ENCODE measurements at places on chromosomes 11 and 22.
A peak's percentile ranks its signal among the peaks of the same experiment; 100 is the strongest.

DNA sequence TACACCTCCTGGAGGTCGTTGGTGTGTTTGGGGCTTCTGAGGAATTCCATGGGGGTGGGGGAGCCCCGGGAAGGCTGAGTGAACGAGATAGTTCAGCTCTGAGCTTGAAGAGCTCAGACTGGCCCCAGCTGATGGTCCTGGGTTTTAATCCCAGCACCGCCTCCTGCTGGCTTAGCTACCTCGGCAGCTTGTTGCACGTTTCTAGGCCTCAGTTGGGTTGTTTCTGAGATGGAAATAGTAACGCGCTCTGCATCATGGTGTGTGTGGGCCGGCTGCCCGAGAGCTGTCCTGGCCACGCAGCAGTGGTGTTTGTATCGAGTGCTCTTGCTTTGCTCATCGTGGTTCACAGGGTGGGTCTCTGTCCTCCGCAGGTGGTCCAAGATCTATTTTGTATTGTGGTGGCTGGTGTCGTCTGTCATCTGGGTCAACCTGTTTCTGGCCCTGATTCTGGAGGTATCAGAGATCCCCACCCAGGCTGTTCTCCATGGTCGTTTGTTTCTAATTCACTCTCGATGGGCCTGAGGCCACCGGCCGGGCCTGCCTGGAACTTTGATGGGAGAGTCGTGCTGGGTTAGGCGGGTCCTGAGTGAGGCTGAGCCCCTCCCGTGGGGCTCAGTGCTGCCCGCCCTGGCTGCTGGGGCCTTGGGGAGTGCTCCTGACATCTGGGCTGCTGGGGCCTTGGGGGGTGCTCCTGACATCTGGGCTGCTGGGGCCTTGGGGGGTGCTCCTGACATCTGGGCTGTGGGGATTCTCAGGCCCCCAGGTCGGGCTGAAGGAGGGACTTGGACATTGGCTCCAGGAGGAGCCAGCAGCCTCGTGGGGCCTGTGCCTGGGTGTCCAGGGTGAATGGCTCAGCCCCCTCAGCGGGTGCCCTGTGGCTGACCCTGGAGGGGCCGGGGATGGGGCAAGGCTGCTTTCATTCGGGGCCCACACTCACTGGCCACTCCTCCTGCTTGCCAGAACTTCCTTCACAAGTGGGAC lies 37.7 kb downstream of the TPCN2 start:
- DNase-seq: no peak

DNA sequence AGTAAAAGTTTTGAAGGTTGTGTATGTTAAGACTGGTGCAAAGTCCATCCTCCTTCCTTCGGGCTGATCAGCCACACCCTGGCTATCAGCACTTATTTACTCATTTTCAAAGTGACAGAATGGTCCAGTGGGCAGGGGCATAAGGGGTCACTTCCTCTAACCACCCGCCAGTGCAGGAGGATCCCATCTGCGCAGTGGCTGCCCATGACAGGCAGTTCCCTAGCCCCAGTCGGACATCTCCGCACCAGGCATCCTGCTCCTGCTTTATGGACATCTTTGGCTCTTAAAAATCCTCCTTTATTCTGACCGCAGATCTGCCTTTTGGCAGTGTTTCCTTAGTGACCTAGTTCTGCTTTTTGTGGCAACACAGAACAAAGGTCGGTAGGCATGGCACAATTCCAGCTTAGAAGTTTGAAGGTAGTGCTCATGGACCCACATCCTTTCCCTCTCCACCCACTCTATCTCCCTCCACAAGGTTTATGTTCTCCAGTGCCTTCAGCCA lies 55.9 kb downstream of the BMAL1 start:
- DNase-seq: peak; percentile 52

DNA sequence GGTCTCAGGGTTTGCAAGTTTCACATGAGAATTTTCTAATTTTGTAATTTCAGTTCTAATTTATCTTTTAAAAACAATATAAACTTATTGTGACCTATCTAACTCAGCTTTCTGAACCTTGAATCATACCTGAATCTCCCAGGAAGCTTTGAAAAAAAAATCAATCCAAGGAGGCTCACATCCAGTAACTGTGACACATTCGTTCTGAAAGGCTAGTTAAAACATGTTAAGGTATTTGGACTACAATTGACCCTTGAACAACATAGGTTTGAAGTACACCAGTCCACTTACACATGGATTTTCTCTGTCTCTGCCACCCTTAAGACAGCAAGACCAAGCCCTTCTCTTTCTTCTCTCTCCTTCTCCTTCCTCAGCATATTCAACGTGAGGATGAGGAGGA lies 40.0 kb downstream of the DDI1 start:
- peak; percentile 87 for DNase-seq

GRCh38 chr11:72584939-72585597 lies 89.2 kb downstream of the PDE2A start:
- DNase-seq: no peak

DNA sequence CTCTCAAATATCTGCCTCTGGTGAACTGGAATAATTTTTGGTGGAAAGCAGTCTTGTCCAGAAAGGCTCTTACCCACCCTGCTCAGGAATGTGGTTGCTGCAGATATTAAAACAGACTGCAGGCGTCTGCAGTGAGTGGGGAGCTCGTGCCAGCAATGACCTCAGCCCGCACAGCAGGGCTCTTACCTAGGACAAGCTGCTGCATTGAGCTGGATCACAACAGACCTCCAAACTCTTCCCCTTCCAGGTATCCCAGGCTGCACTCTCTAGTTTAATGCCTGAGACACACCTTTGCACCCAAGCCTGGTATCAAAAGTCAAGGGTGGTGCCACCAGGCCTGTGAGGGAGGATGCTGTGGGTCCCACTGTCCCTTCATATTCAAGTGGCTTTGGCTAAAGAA lies 69.7 kb upstream of the CDON start:
- DNase-seq: peak; percentile 59

DNA sequence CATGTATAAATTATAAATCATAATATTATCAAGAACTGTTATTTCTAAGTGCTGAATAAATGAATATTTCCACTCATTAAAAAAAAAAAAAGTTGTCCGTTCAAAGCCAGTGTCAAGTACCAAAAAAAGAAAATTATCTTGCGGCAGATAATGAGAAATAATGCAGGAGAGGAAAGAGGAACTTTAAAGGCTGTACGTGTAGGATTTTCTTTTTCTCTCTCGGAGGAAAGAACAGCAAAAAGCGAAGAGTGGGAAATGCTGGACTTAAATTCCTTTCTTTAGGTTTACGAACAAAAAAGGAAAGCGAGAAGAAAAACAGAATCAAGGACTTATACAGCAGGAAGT lies 999 bp upstream of the CCDC83 start:
- no peak for DNase-seq

DNA sequence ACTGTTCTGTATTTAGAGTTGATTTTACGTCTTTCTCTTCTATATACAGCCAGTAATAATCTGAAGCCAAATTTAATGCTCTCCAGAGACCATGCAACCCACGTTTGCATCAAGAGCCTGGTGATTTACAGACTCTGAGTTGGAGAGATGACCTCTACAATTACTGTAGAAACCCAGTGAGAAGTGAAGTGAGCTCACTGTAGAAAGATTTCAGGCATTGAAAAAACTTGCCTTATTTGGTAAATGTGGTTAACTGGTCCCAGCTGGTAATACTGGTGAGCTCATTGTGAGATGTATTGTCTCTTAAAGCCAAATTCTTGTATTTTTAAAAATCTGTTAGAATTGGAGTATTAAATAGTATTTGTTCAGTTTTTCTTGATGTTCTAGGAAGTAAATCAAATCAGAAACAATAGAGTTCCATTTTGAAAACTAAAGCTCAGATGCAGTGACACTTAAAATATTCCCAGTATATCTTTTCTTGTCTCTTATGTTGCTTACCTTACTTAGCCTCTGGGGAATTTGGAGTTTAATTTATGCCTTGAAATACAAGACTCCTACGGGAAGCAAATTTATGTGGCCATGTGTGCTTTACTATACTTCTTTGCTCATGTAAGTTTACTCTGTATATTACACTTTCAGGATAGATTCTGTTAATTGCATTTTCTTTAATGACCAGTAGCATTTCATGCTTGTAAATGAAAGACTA lies 189.9 kb downstream of the ARHGAP42 start:
- DNase-seq: peak; percentile 73

DNA sequence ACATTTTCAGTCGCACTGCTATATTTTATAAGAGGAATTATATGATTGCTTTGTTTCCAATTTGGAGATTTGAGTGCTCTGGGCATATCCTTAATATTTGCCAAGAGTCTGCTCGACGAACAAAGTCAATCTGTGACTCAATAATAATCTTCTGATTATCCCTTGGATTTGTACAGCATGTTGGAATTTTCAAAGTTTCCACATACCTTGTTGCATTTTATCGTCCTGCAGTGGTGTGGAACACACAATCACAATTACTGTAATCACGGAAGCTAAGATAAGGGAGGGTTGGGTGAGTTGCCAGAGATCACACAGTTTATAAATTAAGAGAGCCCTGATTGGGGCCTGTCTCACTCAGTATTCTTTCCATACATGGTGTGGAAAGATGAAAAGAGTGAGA lies 189.3 kb downstream of the GUCY1A2 start:
- DNase-seq: no peak

DNA sequence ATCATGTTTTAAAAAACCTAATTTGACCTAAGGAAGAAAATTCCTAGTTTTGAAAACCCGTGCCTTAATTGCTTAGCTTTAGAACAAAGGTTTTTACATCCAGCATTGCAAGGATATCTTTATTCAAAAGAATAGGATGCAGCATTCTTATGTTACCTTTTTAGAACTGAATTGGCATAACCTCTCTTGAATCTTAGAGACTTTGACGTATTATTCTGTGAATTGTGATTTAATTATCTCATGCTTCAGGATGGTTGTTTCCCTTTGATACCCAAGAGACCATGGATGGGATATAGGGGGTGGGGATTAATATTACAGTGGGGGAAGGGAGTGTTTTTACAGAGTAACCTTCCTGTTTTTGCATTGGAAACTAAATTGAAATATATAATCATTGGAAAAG lies 49.4 kb downstream of the ARHGEF12 start:
- no peak for DNase-seq

DNA sequence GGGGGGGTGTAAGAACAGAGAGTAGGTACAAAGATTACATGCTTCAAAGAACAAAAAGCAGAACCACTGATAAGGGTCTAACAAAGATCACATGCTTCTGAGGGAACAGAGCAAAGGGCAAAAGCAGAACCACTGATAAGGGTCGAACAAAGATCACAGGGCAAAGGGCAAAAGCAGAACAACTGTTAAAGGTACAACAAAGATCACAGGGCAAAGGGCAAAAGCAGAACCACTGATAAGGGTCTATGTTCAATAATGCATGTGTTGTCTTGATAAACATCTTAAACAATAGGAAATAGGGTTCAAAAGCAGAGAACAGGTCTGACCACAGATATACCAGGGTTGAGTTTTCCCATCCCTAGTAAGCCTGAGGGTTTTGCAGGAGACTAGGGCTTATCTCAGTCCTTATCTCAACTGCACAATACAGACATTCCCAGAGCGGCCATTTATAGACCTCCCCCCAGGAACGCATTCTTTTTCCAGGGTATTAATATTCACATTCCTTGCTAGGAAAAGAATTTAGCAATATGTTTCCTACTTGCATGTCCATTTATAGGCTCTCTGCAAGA lies 81.9 kb upstream of the PGR start:
- no peak for DNase-seq

DNA sequence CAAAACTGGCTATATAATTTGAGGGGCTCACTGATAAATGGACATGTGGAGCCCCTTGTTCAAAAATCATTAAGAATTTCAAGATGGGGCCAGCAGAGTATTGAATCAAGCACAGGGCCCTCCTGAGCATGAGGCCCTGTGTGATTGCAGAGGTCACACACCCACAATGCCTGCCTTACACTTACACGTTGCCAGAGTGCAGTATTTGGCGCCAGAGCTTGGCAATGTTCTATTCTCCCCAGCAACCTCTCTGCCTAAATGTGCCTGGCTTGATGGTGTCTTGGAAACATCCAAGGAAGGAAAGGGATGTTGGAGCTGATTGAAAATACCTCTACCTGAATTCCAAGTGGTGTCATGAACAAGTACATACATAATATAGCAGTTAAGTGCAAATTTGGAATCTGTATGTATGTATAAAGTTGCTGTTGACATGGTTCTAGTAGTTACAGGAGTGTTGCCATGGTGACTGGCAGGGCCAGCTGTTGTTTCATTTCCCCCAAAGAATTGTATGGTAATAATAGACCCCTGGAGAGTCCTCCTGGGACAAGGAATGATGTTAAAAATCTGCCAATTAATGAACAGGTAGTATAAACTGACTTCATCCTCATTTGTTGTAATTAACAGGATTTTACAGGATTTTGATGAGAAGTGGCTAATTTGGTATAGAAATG lies 205.7 kb upstream of the NAV2 start:
- no peak for DNase-seq

GRCh38 chr11:59724066-59724465 lies 10.4 kb upstream of the OR10V1 start:
- peak; percentile 13 for DNase-seq

- DNase-seq: no peak
Measured at GRCh38 chr22:24007253-24008021, 2.2 kb upstream of the GSTT4 start.

GRCh38 chr11:109814824-109815223 lies 278.4 kb upstream of the ZC3H12C start:
- DNase-seq: no peak

DNA sequence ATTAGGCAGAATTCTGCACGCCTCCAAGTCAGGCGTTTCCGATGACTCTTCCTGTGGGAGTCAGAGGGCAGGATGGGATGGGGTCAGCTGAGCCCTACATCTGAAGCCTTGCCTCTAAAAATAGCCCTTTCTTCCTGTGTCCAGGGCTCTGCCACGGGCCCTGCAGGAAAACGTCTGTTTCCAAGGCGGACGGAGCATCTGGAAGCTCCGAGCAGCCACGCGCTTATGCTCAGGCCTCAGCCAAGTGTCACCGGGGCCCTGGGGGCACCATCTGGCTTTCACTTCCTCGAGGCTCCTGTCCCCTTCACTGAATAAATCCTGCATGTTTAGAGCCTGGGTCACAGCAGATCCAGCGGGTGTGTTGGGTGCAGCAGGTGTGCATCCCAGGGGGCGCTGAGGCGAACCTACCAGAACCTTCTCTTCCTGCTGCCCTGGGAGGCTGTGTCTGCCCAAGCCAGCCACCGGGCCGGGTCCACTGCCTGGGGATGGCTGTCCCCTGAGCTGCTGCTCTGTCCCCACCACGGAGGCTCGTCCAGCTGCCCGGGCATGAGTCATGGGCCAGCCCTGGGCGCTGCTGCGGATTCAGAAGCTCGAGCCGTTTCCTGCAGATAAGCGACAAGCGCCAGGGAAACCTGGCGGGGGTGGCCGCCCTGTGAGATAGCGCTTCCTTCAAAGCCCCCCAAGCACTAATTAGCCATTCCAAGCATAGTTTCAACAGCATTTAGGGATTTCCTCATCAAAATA lies 32.0 kb upstream of the LINC01488 start:
- DNase-seq: no peak
